NCI-H2081 (cell line): ENCODE measurements at places on chromosomes 3 and 15.

DNA sequence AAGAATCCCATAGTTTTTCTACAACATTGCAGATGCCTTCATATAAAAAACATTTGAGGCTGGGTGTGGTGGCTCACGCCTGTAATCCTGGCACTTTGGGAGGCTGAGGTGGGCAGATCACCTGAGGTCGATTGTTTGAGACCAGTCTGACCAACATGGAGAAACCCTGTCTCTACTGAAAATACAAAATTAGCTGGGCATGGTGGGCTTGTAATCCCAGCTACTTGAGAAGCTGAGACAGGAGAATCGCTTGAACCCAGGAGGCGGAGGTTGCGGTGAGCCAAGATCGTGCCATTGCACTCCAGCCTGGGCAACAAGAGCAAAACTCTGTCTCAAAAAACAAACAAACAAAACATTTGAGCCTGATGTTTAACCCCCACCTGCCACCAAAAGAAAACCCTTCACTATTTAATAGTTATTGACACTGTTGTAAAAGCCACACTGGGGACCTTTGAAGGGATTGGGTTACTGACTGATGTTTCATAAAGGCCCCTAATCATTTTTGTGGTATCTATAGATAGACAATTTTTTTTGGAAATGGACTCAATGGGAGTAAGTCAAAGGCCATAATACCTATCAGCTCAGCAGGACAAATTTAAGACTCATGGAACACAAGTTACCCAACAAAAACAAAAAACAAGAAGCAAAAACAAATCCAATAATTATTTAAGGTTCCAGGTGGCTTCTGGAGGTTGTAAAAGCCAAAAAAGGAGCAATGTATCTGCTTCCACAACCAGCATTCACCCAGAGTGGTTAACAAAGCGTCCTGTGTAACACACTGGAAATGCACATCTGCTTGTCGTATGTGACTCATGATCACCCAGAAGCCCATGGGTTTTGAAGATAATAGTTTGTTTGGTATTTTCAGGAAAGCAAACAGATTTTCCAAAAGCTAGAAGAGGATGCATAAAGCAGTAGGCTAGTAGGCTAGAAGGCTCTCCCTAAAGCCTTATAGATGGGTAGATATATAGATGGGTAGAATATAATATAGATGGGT lies 41.2 kb downstream of the CDCP1 start:
- no peak for DNase-seq

- DNase-seq = no peak
These were observed 52.6 kb upstream of the CP start for GRCh38 chr3:149274220-149274619.

GRCh38 chr15:101556273-101556672 lies 66.8 kb upstream of the PCSK6 start:
- no peak for DNase-seq

DNA sequence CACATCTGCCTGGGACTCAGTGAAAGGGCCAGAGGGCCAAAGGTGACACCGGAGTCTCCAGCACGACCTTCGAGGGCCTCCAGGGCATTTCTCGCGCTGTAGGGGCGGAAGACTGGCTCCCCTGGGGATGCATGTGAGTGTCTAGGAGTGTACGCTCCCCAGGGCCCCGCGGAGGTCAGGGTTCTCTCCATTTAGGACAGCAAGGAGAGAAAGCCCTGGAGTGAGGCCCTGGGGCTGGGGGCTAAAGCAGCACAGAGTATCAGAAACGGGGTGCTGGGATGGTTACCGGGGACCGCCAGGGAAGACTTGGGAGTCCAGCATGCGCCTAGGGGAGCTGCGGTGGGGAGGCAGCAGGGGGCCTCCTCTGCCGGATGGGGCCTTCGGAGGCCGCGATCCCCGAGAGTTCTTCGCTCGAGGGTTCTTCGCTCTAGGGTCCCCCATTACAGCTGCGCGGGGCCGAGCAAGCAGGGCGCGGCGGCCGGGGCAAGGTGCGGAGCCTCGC lies 595 bp upstream of the APBA2 start:
- DNase-seq = no peak

GRCh38 chr3:45783667-45784066 lies 12.7 kb downstream of the SLC6A20 start:
- DNase-seq = no peak

GRCh38 chr3:160355826-160356225 lies 43.2 kb downstream of the IFT80 start:
- DNase-seq = no peak

- no peak for DNase-seq
These were observed 171.4 kb downstream of the SSR3 start for GRCh38 chr3:156383441-156384025.

DNA sequence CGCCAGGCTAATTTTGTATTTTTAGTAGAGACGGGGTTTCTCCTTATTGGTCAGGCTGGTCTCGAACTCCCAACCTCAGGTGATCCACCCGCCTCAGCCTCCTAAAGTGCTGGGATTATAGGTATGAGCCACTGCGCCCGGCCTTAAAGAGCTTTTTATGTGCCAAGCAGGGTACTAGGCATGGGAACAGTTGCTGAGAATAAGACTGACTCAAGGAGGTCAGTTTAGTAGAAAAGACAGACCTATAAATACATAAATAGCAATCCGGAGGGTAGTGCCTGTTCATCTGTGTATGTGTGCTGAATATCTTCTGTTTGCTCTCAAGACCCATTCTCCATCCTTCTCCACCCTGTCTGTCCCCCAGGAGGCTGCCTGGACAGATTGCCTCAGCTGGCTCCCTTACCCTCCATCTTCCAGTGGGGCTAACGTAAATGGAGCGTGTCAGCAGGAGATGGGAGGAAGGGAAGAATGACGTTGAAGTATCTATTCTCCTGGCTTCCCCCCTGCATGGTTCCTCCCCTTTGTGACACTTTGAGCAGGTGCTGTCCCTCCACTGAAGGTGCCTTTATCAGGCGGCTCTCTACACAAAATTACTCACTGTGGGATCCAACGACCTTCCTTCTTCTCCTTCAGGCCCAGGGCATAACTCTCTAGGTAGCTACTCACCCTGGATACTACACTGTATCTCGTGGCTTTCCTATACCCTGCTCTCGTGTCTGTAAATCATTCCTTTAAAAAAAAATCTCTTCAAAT lies 31.1 kb downstream of the FBXO40 start:
- DNase-seq = no peak

GRCh38 chr15:101307897-101308603 lies 13.0 kb upstream of the SNRPA1 start:
- DNase-seq = no peak
